M059J (cell line): ENCODE measurements at places on chromosomes 2 and 18.

GRCh38 chr2:195202163-195202845 is 454.7 kb upstream of the SLC39A10 start:
- DNase-seq: peak; percentile 61

- DNase-seq: peak; percentile 34
Measured at GRCh38 chr2:234051374-234052070, 1.0 kb downstream of the SPP2 start.

GRCh38 chr2:105409717-105410116 is 10.9 kb upstream of the FHL2 start:
- peak; percentile 97 for DNase-seq

GRCh38 chr18:73283032-73283431 is 415.2 kb upstream of the NETO1 start:
- DNase-seq: peak; percentile 39

DNA sequence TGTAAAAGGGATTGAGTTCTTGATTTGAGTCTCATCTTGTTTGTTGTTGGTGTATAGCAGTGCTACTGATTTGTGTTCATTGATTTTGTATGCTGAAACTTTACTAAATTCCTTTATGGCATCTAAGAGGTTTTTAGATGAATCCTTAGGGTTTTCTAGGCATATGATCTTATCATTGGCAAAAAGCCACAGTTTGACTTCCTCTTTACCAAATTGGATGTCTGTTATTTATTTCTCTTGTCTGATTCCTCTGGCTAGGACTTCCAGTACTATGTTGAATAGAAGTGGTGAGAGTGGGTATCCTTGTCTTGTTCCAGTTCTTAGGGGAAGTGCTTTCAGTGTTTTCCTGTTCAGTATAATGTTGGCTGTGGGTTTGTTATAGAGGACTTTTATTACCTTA is 4.8 kb downstream of the ANKAR start:
- DNase-seq: no peak

DNA sequence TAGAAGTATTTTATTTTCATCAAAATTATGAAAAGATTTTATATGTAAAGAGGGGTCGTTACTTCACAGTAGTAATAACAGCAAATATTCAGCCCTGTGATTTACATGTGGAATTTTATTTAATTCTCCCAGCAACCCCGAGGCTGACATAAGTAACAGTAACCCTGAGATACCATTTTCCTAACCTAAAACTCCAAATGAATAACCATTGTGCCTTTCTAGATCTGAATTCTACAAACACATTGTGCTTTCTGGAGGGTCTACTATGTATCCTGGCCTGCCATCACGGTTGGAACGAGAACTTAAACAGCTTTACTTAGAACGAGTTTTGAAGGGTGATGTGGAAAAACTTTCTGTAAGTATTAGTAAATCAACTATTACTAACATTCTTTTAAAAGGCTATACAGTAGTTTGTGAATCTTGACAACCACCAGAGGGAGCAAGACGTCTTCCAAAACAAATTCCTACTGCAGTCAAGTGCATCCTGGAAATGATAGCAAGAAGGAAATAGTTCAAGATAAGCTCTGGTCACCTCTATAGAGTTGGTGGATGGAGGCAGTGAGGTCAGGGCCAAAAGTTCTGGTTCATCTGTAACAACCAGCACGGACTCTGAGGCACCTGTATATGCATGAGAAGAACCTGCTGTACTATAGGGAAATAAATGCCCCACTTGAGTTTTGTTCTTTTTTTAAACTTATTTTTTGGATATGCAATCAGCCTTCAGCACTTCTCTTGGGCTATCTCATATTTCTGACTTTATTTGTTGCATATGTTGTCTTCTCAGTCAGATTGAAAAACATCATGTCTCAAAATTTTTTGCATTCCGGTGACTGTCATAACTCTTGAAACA is 37.4 kb downstream of the ACTR2 start:
- peak; percentile 77 for DNase-seq

DNA sequence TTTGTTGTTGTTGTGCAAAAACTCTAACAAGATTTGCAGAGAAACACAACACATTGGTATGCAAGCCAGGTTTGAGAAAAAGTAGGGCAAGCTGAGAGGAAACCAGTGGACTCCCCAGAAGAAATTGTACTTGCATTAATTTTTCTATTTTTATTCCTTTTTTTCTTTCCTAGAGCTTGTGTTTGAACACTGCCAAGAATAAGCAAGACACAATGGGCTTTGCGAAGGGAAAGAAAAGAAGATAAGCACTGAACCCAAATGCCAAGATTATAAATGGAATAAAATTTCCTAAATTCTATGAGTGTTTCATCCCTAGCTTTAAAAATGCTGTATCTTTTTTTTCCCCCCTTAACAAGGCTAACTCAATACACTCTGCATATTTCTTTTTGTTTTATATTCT is 17.0 kb upstream of the CYTIP start:
- DNase-seq: no peak

- DNase-seq: peak; percentile 67
Measured at GRCh38 chr2:226647621-226648518, 151.8 kb downstream of the IRS1 start.

- no peak for DNase-seq
Measured at GRCh38 chr2:150900913-150901312, 360.8 kb downstream of the RBM43 start.

GRCh38 chr2:15864176-15864769 is 76.1 kb upstream of the MYCN start:
- no peak for DNase-seq

DNA sequence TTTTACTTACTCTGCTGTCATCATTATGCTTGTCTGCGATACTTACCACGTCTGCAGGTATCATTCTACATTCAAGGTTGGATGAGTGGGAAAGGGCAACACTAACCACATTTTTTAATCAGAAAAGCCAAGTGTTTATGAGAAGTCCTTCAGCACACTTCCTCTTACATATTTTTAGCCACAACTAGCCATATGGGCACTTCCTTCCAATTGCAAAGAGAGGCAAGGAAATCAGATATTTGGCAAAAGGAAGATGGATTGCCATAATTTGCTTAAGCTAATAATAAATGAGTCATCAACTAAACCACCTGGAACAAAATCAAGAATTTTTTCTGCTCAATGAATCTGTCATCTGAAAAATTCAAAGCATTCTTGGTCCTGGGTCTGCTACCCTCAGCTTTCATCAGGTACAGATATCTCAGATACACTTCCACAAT is 16.7 kb upstream of the MRO start:
- DNase-seq: peak; percentile 92

GRCh38 chr2:43609290-43609918 is 13.6 kb upstream of the THADA start:
- DNase-seq: peak; percentile 55

DNA sequence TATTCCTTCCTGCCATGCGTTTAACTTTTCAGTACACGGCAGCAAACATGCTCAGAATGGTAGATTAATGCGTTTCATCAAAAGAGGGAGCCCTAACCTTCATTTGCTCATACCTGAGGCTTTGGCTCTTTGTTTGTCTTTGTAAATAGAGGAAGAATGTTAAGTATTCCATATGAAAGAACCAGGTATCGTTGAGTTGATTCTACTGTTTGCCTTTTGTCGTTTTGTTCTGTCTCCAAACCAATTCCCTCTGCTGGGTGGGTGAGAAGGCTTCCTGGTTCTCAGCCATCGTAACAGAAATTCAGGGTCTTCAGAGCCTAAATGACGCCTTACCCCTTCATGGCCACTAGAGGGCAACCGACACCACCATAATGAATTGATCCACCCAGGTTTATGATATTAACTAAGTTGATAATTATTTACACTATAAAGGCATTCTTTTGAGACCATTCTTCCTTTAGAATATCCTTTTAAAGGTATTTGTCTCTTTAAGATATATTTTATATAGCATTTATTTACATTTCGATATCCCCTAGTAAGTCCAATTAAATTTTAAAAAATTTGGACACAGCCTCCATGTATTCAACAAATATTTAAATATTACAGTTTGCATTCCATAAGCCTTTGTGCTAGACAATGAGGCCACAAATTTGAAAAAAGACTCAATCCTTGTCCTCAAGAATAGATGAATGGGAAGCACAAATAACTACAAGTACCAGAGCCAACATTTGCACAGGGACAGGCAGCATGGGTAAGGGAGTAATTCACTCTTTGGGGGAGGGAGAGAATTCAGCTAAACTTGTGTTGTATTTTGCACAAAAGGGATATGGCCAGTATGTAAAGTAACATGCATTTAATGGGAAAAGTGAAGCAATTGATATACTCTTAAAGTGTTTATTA is 48.1 kb downstream of the TIMM21 start:
- peak; percentile 62 for DNase-seq

GRCh38 chr2:28506112-28506910 is 10.5 kb downstream of the PLB1 start:
- peak; percentile 4 for DNase-seq

GRCh38 chr2:176491172-176491904 is 222.1 kb downstream of the MTX2 start:
- DNase-seq: peak; percentile 99

- peak; percentile 94 for DNase-seq
Measured at GRCh38 chr2:69138793-69139459, 125.9 kb downstream of the ANTXR1 start.

GRCh38 chr2:238925816-238926521 is 78.1 kb downstream of the TWIST2 start:
- DNase-seq: no peak

DNA sequence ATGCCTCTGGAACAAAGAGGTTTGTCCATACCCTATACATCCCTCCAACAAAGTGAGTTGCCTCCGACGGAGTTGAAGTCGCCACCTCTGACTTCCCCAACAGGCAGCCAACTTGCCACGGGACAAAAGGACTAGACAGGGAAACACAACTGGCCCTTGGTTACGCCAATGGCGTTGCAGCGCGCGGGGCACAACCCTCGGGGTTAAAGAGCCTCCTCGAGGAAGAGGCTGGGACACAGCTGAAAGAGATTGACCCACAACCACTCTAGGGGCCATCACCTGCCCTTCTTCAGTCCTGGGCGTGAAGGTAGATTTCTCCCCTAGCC is 545 bp downstream of the GTF3C2 start:
- peak; percentile 72 for DNase-seq

- peak; percentile 25 for DNase-seq
Measured at GRCh38 chr2:57908736-57909161, 137.9 kb upstream of the VRK2 start.

GRCh38 chr2:60976256-60976850 is 41.2 kb upstream of the PEX13 start:
- no peak for DNase-seq

- no peak for DNase-seq
Measured at GRCh38 chr2:72963423-72964145, 46.3 kb downstream of the EMX1 start.
